Left cardiac atrium (tissue), 4 donors: ENCODE measurements at places on chromosomes 1 and 21. TPM values are rescaled to one million over a fixed set of nuclear protein-coding genes. Genes with fewer than 3 reads are reported as not detected.

DNA sequence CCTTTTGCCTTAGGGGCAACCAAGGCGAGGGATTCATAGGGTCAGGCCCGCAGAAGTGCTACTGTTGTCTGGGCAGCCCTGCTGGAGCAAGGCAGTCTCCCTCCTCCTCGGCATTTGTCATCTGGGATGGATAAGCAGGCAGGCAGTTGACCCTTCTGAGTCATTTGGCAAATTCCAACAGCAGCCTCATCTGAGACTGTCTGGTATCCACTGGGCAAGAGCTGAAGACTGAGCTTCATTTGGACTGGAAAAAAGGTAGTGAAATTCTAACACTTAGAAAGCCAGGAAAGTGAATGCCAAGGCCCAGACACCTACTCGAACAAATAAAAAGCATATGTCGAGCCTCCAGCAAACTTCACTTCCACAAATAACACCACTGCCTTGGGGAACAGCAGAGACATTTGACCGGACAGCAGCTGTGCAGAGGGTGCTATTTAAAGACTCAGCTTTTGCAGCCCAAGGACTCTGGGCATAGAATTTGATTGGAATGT, 4.0 kb upstream of the ZBTB40 start:
- DNase-seq = no peak

- DNase-seq = peak; percentile 74
These were observed 686 bp downstream of the ARF1 start for GRCh38 chr1:228082918-228083870.

- DNase-seq = no peak
These were observed 1329.6 kb downstream of the KCNT2 start for GRCh38 chr1:195278644-195279043.

DNA sequence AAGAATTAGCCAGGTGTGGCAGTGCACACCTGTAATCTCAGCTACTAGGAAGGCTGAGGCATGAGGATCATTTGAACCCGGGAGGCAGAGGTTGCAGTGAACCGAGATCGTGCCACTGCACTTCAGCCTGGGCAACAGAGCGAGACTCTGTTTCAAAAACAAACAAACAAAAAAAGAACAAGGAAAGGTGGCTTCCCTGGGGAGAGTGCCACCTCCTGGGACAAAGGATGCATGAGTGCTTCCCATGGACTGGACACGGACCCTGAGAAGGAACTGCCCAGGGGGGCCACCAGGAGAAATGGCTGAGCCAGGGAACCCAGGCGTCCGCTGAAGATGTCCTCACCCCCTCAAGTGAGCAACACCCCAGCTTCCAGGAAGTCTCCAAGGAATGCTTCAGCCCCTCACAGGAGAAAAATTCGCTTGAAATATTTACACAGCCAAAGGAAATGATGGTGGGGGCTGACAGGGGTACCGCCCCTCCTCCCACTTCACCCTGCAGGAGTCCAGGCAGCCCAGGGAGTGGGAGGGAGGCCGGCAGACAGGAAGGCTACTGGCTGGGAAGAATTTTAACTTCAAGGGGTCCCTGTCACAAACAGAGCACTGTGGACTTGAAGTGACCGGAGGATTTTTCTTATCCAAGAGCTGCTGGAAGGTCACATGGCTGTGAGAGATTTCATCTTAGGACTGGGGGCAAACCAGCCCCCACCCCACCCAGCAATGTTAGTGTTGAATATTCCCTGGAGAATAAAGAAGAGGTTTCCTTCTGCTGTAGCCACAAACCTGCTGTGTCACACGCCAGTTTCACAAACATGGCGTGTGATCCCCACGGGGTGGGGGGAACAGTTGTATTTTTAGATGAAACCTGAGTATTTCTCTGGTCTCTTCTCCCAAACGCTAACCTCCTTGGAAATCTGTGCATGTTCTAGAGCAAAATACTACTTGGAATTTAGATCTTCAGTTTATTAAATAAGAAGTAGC, 90.8 kb upstream of the SLC25A33 start:
- DNase-seq = no peak

DNA sequence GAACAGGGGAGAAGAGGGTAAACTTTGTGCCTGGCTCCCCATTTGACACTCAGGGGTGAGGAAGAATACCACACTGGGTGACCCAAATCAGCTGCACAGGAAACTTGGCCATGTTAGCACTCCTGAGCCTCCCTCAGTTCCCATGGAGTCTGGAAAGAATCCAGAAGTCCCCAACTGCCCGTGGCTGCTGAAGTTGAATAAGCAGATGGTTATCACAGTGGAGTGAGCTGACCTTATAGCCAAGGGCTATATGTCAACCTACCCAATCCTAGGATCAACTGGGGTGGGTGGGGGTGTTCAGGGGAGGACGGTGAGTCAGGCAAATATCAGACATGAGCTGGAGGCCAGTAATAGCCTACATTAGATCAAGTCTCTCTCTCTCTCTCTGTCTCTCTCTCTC, 20.4 kb downstream of the KCNH1 start:
- no peak for DNase-seq

S100A14 gene
- total RNA-seq = 1.8 TPM
